CD4-positive, alpha-beta T cell treated with Interleukin-4 for 1 hour (primary cell): ENCODE measurements at places on chromosomes 5 and 9.

DNA sequence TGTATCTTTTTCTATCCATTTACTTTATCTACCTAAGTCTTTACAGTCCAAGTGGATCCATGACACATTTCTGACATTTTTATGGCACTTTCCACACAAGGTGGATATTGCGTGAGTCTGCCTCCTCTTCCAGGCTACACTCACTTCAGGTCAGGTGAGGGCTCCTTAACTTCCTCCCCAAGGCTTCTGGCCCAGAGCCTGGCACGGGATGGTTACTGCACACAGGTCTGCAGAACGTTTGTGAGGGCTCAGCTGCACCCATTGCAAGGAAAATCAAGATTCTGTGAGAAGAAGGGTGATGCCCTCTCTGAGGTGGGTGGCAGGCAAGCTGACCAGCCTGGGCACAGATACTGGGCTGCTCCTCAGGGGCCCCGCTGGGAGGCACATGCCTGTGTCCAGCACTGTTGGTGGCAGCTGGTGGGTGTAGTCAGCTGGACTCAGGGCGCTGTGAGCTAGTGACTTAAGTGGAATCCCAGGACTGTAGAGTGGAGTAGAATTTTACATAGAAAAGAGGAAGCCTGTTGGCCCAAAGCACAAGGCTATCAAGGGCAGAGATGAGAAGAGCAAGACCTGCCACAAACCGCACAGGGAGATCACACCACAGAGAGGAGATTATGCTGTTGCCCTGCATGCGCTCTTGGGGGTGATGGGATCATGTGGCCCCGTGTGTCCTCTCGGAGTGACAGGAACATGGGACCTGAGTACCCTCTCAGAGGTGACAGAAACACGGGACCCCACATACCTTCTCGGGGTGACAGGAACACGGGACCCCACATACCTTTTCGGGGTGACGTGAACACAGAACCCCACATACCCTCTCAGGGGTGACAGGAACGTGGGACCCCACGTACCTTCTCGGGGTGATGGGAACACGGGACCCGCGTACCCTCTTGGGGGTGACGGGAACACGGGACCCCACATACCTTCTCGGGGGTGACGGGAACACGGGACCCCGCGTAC lies 21.3 kb downstream of the AHRR start:
- DNase-seq, result no peak

DNA sequence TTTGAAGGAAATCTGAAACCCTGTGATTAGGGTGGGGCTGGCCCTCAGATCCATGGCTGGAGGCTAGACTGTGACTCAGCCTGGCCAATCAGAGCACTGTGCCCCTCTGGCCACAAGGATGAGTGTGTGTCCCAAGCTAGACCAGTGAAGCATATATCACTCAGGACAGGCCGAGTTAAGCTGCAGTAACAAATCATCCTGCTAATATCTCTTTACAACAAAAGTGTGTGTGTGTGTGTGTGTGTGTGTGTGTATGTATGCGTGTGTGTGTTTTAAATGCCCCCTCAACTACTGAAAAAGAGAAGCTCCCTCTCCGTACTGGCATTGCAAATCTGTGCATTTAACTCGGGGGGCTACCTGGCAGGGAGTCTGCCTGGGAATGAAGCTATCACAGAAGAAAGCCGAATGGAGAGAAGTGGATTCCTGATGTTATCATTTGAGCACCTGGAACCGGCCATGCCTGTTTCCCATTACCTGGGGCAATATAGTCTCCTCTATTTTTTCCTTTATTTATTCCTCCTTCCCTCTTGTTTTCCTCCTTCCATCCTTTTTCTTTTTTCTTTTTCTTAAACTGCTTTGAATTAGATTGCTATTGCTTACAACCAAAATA lies 25.6 kb downstream of the STC2 start:
- no peak for DNase-seq

DNA sequence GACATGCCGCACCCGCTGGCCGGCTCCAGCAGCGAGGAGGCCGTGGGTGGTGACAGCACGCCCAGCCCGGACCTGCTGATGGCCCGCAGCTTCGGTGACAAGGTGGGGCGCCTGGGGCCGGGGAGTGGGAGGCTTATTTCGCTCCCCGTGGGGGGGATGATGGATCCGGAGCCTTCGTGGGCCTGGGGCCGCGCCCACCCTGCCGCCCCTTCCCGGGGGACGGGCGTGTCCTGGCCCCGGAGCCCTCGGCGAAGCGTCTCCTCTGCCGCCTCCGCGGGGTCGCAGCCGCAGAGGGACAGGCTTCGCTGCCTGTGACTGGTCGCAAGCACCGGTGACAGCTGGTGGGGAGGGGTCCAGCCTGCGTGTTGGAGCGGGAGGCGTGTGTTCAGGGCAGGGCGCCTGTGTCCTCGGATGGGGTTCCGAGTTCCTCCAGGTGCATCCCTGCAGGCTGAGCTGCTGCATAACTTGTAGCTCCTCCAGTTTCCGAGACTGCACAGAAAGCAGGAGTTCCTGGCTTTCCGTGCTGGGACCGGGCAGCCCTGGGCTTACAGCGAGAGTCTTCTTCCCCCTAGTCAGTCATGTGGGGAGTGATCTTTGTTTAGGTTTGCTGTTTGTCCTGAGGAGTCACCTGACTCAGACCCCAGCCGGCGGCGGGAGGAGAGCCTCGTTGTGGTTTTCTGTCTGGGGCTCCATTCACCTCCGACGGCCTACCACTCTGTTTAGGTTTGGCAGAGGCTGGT lies 666 bp downstream of the SNX30 start:
- peak; percentile 56 for DNase-seq

DNA sequence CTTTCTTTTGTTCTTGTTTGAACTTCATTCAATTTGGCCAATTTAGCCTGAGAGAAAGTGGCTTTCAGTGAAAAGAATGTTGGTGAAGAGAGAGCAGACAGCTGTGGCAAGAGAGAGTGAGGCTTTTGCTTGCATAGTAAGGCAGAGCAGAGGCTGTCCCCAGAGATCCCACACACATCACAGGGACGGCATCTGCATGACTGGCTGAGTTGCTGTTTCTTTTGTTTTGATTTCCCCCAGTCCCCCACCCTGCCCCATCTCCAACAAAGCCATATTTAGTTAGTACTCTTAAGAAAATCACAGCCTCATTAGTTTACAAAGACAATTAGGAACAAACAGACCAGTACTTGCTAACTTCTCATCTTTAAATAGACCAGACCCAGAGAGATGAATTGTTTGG lies 363.9 kb upstream of the SEMA6A start:
- no peak for DNase-seq

DNA sequence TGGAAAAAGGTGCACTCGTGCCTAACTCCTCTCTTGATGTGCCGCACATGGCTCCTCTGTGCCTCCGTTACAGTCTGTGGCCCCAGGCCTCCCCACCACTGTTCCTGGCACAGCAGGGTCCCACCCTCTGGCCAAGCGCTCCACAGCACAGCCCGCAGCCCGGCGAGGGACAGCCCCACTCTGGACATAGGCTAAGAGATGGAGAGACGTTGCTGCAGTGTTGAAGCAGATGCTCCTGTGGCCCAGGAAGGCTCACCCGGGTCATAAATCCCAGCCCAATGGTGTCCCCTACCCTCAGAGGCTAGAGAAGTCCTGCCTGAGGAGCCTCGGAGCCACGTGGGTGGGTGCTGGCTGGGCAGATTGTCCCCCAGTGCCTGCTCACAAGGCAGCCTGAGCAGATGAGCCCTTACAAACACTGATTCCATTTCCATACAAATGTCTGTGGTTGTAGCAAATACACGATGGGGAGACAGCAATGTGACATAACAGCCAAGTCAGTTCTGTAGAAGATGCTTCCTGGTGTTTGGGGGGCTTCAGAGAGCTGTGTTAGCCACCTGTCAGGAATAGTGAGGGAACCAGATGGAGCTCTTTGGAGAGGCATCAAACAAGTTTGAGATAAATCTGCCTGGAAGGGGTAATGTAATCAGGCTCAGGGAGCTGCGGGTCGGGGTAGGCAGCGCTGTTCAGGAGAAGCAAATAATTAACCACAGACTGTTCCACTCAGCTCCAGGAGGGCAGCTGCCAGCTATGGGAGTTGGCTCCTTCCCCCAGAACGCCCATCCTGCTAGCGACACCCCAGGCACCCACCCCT lies 41.7 kb downstream of the C5orf15 start:
- no peak for DNase-seq

DNA sequence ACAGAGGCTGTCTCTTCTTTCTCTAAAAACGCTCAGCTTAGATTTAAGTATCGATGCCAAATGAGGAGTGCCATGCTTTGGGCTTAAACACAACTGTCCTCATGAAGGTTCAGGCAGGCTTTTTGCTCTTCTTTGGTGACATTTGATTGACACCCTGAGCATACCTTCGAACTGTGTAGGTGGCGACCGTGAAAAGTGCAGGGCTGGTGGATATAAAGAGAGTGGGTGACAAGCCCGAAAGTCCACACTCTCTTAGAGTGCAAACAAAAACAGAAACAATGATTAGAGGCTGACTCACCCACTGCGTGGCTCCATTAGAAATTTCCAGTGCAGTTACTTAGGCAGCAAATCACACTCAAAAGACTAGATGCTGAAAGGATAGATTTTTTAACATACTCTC lies 141.7 kb downstream of the SYK start:
- DNase-seq, result no peak

DNA sequence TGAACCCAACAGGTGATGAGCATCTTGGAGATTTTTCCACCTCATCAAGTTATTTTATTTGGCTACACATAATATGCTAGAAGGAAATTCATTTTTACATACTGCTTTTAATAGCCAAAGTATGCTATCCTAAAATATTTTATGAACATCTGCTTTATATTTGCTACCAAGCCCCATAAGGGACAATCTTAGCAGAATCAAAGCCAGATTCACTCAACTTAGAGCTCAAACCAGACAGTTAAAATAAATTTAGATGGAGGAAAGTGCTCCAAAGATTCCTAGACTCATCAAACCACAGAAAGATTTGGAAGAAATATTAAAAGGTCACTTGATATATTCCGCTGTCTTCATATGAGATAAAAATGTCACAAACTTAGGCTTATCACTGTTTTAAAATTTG lies 637.1 kb upstream of the CCNG1 start:
- DNase-seq, result no peak

DNA sequence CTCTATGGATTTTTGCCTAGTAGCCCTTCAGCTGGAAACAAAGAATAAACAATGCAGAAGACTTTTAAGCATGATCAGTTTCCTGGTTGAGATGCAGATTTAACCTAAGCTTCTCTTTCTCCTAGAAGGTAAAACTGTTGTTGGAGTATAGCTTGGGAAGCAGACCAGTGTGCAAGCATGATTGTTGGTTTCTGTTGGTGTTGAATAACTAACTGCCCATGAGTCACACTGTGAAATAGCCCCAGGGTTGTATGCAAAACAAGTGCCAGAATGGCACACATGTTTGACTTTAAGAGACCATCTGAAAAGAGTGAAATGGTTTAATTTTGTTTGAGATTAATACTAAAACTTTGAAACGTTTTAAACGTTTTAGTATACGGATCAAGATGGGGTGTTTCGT lies 227.1 kb downstream of the ARHGEF28 start:
- DNase-seq, result no peak

GRCh38 chr9:20553558-20554149 lies 68.6 kb downstream of the MLLT3 start:
- DNase-seq, result no peak

- DNase-seq, result no peak
Observed at GRCh38 chr5:138770291-138770690, 17.1 kb downstream of the CTNNA1 start.

DNA sequence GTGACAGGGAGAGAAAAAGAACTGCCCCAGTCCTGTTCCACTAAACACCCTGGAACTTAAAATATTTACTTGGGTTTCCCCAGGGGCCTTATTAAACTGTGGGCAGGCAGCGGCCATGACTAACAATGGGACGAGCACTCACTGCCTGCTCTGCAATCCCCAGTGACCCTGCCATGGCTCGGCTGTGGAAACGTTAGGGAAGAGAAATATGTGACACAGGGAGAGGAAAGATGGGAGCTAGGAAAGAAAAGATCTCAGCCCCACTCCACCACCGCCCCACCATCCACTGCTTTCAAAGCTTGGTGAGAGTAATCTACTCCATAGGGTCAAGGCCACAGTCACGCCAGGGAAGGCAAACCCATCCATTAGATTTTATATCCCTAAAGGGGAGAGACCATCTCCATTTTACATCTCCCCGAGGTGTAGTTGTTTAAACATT lies 117.6 kb downstream of the EFNA5 start:
- DNase-seq, result no peak

DNA sequence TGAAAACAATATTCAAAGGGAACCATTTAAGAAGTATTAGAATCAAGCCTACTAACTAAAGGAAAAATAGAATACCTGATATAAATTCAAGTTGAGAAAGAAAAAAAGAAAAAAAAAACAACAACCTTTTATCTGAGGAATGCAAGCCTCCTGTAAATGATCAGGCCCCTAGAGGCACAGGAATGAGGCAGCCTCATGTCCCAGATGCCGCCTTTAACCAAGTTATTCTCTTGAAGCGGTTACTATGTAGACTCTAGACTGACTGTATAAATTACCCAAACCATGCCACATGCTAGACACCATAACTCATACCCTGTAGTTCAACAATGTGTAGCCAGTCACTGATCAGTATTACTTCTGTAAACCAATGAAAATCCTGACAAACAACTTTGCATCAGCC lies 929.6 kb downstream of the TAF11L14 start:
- DNase-seq, result no peak

DNA sequence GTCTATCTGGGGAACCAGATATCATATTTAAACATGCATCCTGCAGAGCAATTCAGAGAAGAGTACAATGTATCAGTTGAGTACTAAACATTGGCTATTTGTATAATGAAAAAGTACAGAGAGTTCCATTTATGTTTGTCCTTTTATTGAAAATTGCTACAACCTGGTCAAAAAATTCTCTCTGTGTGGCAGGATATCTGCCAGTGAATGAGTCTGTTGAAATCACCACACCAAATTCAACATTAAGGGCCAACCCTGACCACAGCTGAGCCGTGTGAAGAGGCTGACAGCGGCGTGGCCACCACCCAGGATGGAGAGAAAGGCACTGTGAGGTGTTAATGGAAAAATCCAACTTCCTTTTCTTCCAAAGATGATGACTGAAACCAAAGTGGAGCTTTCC lies 422.7 kb upstream of the PIK3R1 start:
- no peak for DNase-seq

- no peak for DNase-seq
Observed at GRCh38 chr9:33157960-33158842, 8.9 kb downstream of the B4GALT1 start.

GRCh38 chr9:26639761-26640160 lies 252.8 kb downstream of the CAAP1 start:
- DNase-seq, result no peak
